Stimulated activated CD8-positive, alpha-beta memory T cell treated with anti-CD3 and anti-CD28 coated beads, Interleukin-7, amount 100 ng/mL, for 48 hours (primary cell): ENCODE measurements at places on chromosomes 3 and 15.
A peak's percentile ranks its signal among the peaks of the same experiment; 100 is the strongest.

- no peak for DNase-seq
These were observed 31.0 kb downstream of the ACAP2 start for GRCh38 chr3:195411836-195412235.

- DNase-seq = peak; percentile 7
These were observed 9.7 kb downstream of the PLA2G4D start for GRCh38 chr15:42084465-42085235.

DNA sequence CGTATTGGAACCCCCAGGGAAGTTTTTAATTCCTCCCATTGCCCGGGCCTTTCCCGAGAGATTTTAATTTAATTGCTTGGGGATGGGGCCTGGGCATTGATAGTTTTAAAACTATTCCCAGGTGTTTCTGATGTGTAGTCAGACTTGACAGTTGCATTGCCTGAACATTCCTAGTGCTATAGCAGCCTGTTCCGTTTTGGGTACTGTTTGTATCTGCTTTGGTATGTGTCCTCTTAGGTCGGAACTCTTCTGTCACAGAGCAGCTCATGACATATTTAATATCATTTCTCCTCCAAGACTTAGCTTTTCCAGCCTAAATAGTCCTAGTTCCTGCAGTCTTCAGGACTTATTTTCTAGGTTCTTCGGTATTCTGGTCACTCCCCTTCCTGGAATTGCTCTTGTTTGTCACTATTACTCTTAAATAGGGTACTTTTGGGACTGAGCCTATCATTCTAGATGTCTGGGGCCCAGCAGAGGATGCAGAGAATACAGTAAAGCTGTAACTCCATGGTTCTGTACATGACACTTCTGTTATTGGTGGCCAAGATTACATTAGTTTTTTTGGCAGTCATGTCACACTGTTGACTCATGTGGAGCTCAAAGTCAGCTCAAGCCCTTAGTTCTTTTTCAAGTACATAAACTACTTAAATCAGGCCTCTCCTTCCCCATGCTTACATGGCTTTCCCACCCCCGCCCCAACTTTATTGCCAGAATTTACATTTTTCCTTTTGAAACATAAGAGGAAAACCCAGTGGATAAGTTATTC lies 81.5 kb downstream of the BBX start:
- no peak for DNase-seq

- DNase-seq = no peak
These were observed 54.8 kb downstream of the ZNF609 start for GRCh38 chr15:64515196-64515595.

- DNase-seq = no peak
These were observed 38.5 kb downstream of the MAP3K13 start for GRCh38 chr3:185401319-185401955.

- no peak for DNase-seq
These were observed 76.8 kb downstream of the CPNE4 start for GRCh38 chr3:131957980-131958379.

DNA sequence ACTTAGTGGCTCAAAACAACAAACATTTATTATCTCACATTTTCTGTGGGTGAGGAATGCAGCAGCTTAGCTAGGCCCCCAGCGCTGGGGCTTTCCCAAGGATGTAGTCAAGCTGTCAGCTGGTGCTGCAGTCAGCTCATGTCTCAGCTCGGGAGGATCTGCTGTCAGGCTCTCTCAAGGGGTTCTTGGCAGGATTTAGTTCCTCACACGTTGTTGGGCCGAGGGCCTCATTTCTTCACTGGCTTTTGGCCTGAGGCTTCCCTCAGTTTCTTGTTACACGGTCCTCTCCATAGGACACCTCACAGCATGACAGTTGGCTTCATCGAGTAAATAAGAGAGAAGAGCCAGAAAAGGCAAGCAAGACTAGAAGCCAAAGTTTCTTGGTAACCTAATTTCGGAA lies 13.7 kb upstream of the U2SURP start:
- DNase-seq = no peak

DNA sequence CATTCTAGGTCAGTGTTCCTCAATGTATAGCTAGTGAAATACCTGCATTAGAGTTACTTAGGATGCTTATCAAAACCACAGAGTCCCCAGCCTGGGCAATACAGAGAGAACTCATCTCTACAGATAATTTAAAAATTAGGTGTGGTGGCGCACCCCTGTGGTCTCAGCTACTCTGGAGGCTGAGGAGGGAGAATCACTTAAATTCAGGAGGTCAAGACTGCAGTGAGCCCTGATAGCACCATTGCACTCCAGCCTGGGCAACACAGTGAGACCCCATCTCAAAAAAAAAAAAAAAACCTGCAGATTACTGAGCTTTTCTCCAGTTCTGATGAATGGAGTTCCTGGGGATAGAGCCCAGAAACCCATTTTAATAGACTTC lies 10.1 kb upstream of the MINDY2 start:
- DNase-seq = no peak
